ENCODE measurements at places on chromosomes 16 and 17. TPM values are rescaled to one million over a fixed set of nuclear protein-coding genes. Genes with fewer than 3 reads are reported as not detected.

Gene IL4R
- 11.2 TPM for total RNA-seq

Gene TUBG2
- 15.0 TPM for total RNA-seq

Gene MAPT
- total RNA-seq: 35.8 TPM

DNA sequence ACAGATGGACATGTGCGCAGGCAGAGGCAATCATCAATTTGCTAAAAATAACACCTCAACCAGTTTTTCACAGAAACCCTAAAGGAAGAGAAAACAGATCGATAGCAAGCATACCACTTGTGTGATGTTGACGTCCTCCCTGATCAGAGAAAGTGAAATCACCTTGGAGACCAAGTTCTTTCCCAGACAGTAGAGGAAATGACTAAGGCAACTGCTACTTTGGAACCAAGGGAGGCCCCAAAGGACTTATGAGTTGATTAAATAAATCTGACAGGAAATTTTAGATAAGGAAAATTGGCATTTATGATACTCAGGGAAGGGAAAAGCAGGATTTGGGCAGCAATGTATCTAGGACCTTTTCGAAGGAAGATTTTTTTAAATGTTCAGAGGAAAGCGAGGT is 267.1 kb upstream of the ASIC2 start:
- no peak for DNase-seq

Gene AMZ2
- total RNA-seq: 140 TPM

Gene CD300H
- 0.49 TPM for total RNA-seq

GRCh38 chr17:27762527-27763305 is 37.6 kb downstream of the NOS2 start:
- no peak for DNase-seq

Gene SNF8
- 90.0 TPM for total RNA-seq

- no peak for DNase-seq
Measured at GRCh38 chr16:66267292-66268014, 99.0 kb upstream of the CDH5 start.

Gene SLC2A4
- total RNA-seq: 98.1 TPM

DNA sequence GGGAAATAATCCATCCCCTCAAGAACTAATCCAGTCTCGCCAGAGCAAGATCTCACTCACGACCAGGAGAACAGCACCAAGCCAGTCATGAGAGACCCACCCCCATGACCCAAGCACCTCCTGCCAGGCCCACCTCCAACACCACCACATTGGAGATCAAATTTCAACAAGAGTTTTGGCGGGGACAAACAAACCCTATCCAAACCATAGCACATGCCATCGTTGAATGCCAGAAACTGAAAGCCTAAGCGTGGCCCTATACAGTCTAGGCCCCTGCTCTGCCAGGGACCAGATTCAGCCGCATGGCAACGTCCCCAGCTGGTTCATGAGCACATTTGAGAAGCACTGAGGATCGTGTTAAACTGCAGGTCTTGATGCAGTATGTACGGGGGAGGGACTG is 57.3 kb downstream of the AXIN2 start:
- no peak for DNase-seq

DNA sequence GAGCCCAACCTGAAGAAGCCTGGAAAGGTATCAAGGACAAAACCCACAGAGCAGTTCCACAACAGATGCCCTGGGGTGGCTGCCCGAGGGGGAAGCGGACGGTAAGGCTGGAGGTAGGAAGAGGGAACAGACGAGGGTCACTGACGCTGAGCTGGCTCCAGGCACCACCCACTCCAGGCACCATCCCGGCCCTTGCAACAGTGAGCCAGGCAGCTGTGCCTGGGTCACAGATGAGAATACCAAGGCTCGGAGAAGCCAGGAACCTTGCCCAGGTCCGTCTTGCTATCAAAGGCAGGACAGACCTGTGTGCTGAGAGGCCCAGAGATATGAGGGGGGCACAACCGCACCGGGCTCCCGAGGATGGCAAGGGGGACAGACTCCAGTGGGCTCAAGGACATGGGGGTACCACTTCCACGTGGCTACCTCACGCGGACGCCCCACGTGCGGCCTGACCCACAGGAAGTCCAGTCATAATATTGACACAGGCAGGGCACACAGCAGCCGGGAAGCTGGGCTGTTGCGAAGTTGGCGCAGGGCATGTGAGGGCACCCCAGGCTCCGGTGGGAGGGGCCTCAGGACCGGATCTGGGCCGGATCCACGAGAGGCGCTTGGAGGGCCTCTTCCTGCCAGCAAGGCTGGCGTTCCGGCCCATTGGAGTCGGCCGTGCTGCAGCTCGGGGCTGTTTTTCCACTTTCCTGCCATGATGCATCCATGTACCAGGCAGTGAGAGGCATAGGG is 29.9 kb downstream of the PEMT start:
- peak; percentile 47 for DNase-seq

Data from heart right ventricle (tissue), 16 donors.